Mesothelial cell of epicardium (in vitro differentiated cells): ENCODE measurements at places on chromosomes 5 and 9.

- H3K4me1 ChIP-seq, result peaks cover 2% of the 10 kb centered on the region
- peaks cover 9% of the 10 kb centered on the region for H3K27me3 ChIP-seq
- no peak overlapping the region for H3K4me3 ChIP-seq
- H3K27ac ChIP-seq, result no peak overlapping the region
These were observed 15.0 kb downstream of the GALNT10 start for GRCh38 chr5:154205441-154206117.

GRCh38 chr9:28365728-28366127 lies 792.4 kb upstream of the C9orf72 start:
- no peak overlapping the region for H3K27ac ChIP-seq
- no peak overlapping the region for H3K4me3 ChIP-seq
- DNase-seq, result no peak
- H3K36me3 ChIP-seq, result no peaks in the 10 kb centered on the region
- peaks cover 14% of the 10 kb centered on the region for H3K4me1 ChIP-seq
- no peaks in the 10 kb centered on the region for H3K27me3 ChIP-seq

GRCh38 chr9:103713631-103714030 lies 380.5 kb upstream of the SMC2 start:
- H3K4me3 ChIP-seq, result no peak overlapping the region
- H3K27me3 ChIP-seq, result no peaks in the 10 kb centered on the region
- H3K36me3 ChIP-seq, result no peaks in the 10 kb centered on the region
- no peak for DNase-seq

GRCh38 chr5:73596705-73597328 lies 29.2 kb upstream of the ARHGEF28 start:
- H3K27ac ChIP-seq, result no peak overlapping the region
- peaks cover 29% of the 10 kb centered on the region for H3K27me3 ChIP-seq
- no peaks in the 10 kb centered on the region for H3K4me1 ChIP-seq
- H3K4me3 ChIP-seq, result no peak overlapping the region

- DNase-seq, result no peak
- peaks cover 26% of the 10 kb centered on the region for H3K36me3 ChIP-seq
- no peaks in the 10 kb centered on the region for H3K4me1 ChIP-seq
These were observed 55.5 kb downstream of the HABP4 start for GRCh38 chr9:96505316-96505991.
